ENCODE measurements at places on chromosomes 6 and 20.
A peak's percentile ranks its signal among the peaks of the same experiment; 100 is the strongest.

DNA sequence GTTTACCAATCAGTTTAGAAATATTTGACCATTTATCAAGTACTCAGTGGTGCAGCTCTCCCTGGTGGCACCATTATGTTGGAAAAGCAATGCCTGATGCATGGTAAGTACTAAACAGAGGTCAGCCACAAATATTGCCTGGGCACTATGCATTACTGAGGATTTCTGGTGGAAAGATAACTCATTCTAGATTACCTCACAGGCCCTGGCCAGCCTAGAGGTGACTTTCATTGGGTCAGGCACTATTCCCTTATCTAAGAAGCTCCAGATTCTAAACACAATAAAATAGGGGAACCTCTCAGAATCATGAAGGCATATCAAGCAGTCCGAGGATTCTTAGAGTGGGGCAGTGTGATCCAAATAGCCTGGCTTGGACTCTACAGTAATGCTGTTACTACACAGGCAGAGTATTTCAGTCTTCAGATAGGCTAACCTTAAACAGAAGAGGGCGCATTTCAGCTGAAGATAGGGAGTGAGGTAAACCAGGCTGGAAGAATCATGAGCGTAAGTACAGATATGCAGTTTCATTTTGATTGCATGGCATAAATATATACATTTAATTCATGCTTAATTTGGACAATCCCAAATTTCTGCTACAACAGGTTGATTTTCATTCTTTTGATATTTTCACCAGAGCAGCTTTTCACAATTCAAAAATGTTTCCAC, 12.1 kb downstream of the LGSN start:
- no peak for DNase-seq

DNA sequence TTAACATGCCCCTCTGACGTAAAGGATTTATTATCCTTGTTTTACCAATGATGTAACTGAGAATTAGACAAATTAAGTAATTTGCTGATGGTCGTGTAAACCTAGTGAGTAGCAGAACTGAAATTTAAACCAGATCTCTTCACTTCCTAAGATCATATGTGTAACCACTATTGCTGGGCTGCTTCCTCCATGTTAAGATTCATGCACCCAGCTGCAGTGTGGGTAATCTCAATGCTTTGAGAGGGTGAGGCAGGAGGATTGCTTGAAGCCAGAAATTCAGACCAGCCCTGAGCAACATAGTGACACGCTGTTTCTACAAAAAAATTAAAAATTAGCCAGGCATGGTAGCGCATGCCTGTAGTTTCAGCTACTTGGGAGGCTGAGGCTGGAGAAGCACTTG, 97.9 kb downstream of the L3MBTL3 start:
- no peak for DNase-seq

- no peak for DNase-seq
Measured at GRCh38 chr6:13141387-13141786, 186.9 kb downstream of the TBC1D7 start.

DNA sequence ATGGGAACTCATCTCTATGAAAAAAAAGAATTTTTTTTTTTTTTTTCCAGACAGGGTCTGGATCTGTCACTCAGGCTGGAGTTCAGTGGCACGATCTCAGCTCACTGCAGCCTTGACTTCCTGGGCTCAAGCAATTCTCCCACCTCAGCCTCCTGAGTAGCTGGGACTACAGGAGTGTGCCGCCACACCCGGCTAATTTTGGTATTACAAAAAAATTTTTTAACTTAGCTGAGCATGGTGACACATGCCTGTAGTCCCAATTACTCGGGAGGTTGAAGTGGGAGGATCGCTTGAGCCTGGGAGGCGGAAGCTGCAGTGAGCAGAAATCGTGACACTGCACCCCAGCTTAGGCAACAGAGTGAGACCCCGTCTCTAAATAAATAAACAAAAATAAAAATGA, 7.5 kb downstream of the DEF6 start:
- no peak for DNase-seq

- DNase-seq: no peak
Measured at GRCh38 chr20:35876033-35876320, 78.3 kb downstream of the SCAND1 start.

DNA sequence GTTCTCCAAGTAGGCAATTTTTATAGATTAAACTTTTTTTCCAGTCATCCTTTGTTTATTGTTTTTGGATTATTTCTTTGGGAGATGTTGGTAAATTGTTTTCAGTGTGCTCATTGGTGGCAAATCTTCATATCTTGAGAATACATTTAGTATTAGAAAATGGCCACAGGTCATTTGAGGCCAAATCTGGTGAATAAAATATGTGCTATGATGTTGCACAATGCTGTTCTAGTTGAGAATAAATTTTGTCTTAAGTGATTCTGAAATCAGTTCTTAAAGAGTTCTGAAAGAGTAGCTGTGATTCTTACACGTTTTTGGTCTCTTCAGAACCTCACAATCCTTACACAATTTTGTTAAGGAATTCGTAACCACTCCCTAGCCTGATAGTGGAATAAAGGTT, 20.1 kb downstream of the CDKAL1 start:
- DNase-seq: no peak

DNA sequence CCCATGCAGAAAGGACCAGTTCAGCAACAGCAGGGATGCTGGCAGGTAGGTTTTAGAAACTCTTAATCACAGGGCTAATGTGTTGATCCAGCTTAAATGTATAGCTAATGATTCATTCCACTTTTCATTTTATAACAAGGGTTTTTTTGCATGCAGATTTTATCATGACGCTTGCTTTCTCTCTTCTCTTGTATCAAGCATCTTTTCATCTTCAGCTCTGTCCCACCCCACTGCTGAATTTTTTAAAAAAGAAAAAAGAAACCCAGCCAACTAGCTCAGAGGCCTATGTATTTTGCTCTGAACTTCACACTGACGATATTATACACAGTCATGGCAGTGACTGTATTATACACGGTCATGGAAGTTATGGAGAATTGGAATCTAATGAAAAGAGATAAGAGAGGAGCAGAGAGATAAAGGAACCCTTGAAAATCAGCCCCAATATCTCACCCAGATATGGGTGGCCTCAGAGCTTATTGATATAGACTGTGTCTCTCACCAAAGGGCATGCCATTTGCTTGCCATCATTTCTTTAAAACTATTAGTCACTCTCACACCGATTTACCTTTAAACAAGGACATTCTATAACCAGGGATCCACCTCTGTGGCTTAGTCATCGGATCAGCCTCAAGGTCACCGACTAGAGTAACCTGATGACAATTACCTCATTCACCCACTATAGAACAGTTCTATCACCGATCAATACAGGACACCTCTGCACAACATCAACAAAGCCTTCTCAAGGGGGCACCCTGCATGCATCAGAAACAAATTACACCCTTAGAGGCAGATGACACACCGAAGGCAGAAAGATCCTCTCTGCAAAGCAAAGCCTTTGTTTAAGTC, 222.0 kb downstream of the ATXN1 start:
- no peak for DNase-seq

DNA sequence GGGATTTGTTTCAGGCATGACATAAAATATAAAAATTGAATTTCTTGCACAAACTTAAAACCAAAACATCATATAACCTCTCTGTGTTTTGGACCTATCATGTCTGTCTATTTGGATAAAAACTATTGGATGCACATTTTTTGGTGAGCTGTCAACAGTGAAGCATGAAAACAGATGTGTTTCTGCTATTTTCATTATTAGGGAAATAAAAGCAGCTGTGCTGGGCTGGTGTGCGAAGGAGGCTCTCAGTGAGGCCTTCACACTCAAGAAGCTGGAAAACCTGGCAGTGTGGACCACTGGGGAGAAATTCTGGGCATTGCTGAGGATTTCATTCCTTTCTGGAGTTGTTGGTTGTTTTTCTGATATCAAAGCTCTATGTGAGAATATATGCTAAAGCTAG, 395.3 kb downstream of the GJA1 start:
- no peak for DNase-seq

GRCh38 chr20:20946122-20946759, 159.9 kb downstream of the LINC00237 start:
- no peak for DNase-seq

GRCh38 chr20:22752324-22752723, 168.0 kb upstream of the FOXA2 start:
- DNase-seq: no peak

DNA sequence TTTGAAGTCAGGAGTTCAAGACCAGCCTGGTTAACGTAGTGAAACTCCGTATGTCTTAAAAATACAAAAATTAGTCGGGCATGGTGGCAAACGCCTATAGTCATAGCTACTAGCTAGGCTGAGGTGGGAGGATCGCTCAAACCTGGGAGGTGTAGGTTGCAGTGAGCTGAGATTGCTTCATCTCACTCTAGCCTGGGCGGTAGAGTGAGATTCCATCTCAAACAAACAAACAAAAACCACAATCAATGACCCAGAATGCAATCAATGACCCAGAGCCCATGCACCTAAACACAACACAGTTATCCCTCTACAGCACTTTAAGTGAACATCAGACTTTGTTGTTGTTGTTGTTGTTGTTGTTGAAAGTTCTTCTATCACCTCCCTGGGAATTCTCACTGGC, 77.9 kb downstream of the MYB start:
- no peak for DNase-seq

DNA sequence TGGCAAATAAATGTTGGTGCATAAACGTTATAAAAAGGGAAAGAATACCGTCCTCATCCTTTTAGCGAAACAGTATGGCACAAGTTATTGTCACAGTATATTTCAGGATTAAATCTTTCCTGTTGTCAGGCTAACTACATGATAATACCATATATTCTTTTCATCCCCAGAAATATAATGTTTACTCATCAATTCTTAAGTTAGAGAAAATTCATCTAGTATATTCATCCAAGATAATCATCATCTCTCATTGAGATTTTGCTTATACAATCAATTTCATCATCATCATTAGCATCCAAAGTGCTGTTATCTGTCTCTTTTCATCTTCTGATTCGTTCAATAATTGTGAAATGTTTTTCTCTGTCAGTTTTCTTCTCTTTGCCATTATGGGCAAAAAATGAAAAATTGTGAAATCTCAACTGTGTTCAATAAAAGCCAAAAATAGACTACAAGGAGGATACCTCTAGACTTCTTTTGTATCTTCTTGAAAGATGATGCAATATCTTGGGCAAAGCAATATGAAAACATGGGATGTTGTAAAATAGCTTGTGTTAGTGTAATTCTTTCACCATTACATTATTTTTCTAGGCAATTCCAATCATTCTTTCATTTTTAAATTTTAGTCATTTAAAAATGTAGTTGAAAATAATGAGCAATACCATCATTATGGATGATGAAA, 2.6 kb downstream of the SPACA1 start:
- no peak for DNase-seq

GRCh38 chr6:144660561-144661115, 375.5 kb downstream of the UTRN start:
- no peak for DNase-seq

DNA sequence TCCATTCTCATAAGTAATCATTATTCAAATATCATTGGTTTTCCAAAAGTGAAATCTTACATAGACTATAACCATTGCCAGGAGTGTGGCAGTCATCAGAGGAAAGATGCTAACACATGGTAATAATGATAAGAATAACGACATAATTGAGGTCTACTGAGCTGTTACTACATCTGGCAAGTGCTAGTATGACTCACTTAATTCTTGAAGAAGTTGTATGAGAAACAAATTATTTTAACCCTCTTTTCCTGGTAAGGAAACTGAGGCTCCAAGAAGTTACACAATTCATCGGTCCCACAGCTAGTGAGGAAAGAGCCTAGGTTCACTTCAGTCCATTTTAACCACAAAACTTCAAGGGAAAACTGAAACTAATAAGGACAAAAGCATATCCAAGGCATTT, 335.6 kb upstream of the BTBD3 start:
- no peak for DNase-seq

DNA sequence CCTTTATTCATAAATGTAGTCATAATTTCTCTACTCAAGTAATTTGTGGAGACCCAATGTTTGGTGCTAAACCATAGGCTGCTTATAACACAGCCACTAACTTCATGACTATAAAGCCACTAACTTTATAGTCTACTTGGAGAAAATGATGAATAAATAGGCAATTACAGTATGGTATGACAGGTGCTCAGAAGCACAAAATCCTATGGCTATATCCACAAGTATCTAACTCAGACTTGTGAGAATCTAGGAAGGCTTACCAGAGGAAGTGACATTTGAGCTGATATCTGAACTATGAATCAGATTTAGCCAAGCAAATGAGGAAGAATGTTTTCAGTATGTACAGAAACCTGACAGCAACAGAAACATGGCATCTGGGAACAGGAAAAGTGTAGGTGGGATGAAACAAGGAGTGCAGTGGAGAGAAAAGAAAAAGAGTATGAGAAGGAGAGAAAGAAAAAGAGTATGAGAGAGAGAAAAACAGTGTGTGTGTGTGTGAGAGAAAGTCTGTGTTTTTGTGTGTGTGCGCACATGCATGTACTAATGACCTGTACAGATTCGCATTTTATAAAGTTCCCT, 59.9 kb downstream of the REV3L start:
- no peak for DNase-seq

GRCh38 chr20:18566892-18567738, at the start of gene SMIM26:
Gene SMIM26 (plus strand): TSS chr20:18567432. CDS start chr20:18567479, 47 bp downstream.
- peak; percentile 96 for DNase-seq

DNA sequence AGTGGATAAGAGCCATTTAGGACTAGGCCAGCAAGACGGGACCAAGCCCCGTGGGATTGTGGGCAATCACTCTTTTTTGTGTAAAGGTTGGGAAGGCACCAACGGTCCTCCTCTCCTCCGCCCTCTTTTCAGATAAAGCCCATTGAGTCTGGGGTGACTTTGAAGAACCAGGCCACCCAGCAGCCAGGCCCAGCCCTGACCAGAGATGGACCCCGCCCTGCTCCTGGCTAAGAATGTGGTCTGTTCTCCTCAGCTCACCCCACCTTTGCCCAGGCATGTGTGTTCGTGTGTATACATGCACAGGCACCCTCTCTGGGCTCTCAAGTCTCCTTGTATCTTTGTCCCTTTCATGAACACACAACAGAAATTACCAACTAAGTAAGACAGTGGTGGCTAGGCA, 9.1 kb downstream of the SDC4 start:
- DNase-seq: no peak

GRCh38 chr6:3759646-3760232, 8.2 kb upstream of the PXDC1 start:
- no peak for DNase-seq

DNA sequence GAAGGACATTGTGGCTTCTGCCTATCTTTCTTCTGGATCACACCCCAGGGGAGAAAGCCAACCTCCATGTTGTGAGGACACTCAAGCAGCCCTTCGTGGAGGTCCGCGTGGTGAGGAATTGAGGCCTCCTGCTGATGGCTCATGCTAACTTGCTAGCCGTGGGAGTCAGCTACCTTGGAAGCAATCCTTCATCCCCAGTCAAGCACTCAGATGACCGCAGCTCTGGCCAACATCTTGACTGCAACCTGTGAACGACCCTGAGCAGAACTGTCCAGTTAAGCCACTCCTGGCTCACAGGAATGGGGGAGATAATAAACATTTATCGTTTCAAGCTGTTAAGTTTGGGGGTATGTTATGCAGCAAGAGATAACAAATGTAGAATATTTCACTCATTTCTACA, 10.9 kb upstream of the CNKSR3 start:
- no peak for DNase-seq
